ENCODE measurements at places on chromosomes 7 and 10.

GRCh38 chr10:13496164-13496563, 32.6 kb downstream of the BEND7 start:
- H3K4me3 ChIP-seq: no peak overlapping the region
- H3K36me3 ChIP-seq: peaks cover 12% of the 10 kb centered on the region
- no peak for DNase-seq
- H3K27me3 ChIP-seq: peaks cover 6% of the 10 kb centered on the region

DNA sequence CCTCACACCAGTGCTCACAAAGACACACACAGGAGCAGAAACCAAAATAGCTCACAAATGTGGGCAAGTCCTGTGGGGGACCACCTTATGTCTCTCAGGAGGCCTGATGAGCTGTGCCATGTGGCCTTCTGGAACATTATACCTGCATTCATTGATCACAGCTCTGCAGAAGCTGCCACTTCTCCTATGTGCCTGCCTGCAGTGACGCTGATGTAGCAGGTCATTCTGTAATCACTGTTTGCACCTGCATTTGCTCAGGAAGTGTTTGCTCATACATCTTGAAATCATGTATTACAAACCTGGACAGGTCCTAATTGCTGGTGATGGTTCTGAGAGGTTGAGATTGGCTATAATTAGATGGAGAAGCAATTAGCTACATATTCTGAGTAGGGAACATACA, 310.2 kb downstream of the AUTS2 start:
- peaks cover 40% of the 10 kb centered on the region for H3K4me1 ChIP-seq
- H3K27ac ChIP-seq: no peak overlapping the region
- no peak overlapping the region for H3K4me3 ChIP-seq
- peaks cover 12% of the 10 kb centered on the region for H3K36me3 ChIP-seq
- H3K27me3 ChIP-seq: no peaks in the 10 kb centered on the region
- DNase-seq: no peak

- peaks cover 13% of the 10 kb centered on the region for H3K27me3 ChIP-seq
- H3K27ac ChIP-seq: no peak overlapping the region
These were observed 1.2 kb downstream of the AHCYL2 start for GRCh38 chr7:129225931-129226572.

GRCh38 chr7:88104732-88105131, 115.1 kb downstream of the SRI start:
- H3K27ac ChIP-seq: no peak overlapping the region
- peaks cover 6% of the 10 kb centered on the region for H3K4me1 ChIP-seq
- no peak for DNase-seq
- no peak overlapping the region for H3K4me3 ChIP-seq

- no peak overlapping the region for H3K4me3 ChIP-seq
- peaks cover 12% of the 10 kb centered on the region for H3K4me1 ChIP-seq
- DNase-seq: peak; percentile 19
- H3K36me3 ChIP-seq: peaks cover 24% of the 10 kb centered on the region
- no peaks in the 10 kb centered on the region for H3K27me3 ChIP-seq
These were observed 12.5 kb downstream of the ITGB8 start for GRCh38 chr7:20343205-20343604.

DNA sequence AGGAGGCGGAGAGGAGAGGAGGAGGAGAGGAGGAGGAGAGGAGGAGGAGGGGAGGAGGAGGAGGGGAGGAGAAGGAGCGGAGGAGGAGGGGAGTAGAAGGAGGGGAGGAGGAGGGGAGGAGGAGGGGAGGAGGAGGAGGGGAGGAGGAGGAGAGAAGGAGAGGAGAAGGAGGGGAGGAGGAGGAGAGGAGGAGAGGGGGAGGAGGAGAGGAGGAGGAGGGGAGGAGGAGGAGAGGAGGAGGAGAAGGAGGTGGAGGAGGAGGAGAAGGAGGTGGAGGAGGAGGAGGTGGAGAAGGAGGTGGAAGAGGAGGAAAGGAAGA, 15.5 kb upstream of the CRCP start:
- peaks cover 12% of the 10 kb centered on the region for H3K4me1 ChIP-seq
- no peak for DNase-seq
- H3K36me3 ChIP-seq: no peaks in the 10 kb centered on the region
- H3K27ac ChIP-seq: no peak overlapping the region
- H3K27me3 ChIP-seq: no peaks in the 10 kb centered on the region

GRCh38 chr10:63007112-63007511, 126.0 kb upstream of the NRBF2 start:
- H3K27ac ChIP-seq: no peak overlapping the region
- no peak overlapping the region for H3K4me3 ChIP-seq
- no peaks in the 10 kb centered on the region for H3K36me3 ChIP-seq
- H3K4me1 ChIP-seq: no peaks in the 10 kb centered on the region
- DNase-seq: no peak
- H3K27me3 ChIP-seq: peaks cover 6% of the 10 kb centered on the region

DNA sequence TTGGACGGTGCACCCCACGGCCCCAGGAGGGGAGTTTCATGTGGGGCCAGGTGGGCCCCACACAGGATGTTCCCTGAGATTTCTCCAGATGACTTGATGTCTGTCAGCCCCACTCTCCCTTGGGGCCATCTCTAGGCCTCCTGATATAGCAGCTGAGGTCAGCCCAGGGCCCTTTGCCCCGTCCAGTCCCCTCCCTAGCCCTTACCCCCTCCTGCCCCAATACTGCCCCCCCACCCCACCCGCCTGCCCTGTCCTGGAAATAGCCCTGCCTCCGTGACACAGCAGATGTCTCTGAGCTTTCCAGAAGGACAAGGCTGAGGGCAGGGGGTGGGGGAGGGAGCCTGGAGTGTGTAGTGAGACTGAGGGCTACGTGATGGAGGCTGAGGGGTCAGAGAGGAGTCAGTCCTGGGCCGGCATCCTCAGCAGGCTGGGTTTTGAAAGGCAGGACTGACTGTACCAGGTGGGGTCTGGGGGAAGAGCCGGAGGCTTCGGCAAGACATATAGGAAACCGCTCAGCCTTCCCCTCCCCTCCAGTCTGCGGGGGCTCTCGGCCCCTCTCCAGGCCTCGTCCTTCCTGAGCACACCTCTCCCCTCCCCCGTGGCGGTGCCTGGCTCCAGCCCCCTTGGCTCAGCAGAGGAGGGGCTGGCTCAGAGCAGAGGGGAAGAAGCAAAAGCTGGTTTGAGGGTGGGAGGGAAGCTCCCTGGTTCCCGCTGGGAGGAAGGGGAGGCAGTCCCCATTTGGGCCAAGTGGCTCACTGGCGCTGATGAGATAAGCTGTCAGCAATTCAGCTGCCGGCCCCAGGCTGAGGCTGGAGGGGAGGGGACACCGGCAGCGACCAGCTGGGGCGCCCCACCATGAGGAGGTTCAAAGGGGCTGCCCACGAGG, 2.0 kb downstream of the FLNC start:
- peak overlapping the region; percentile 97 for H3K27ac ChIP-seq
- DNase-seq: peak; percentile 68
- H3K36me3 ChIP-seq: no peaks in the 10 kb centered on the region
- peaks cover 63% of the 10 kb centered on the region for H3K4me1 ChIP-seq

GRCh38 chr7:158542651-158543566, 44.7 kb downstream of the PTPRN2 start:
- no peaks in the 10 kb centered on the region for H3K36me3 ChIP-seq
- no peak for DNase-seq
- no peak overlapping the region for H3K4me3 ChIP-seq
- no peak overlapping the region for H3K27ac ChIP-seq
- no peaks in the 10 kb centered on the region for H3K4me1 ChIP-seq
- H3K27me3 ChIP-seq: peaks cover 9% of the 10 kb centered on the region

- H3K36me3 ChIP-seq: peaks cover 8% of the 10 kb centered on the region
- no peaks in the 10 kb centered on the region for H3K4me1 ChIP-seq
- no peak overlapping the region for H3K4me3 ChIP-seq
These were observed 336.8 kb upstream of the IGFBP3 start for GRCh38 chr7:46257761-46258448.

DNA sequence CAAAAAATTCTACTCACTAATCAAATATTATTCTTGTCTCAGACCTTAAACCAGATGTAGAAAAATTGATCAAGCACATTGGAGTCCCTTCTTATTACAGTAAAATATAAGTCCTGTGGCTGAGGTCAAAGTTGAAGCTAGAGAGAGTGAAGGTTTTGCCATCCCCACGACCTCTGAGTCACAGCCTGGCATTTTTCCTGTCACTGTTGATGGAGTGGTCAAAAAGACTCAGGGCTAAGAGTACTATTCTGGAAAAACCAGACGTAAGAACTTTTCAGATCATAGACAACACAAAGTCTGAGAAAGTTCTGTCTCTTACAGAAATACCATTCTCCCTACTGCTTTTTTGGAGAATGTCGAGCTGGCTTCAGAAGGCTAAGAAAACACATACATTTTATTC, 323.7 kb upstream of the ANKRD30A start:
- peak overlapping the region; percentile 92 for H3K27ac ChIP-seq
- no peaks in the 10 kb centered on the region for H3K36me3 ChIP-seq
- DNase-seq: no peak
- no peaks in the 10 kb centered on the region for H3K27me3 ChIP-seq
- H3K4me1 ChIP-seq: peaks cover 29% of the 10 kb centered on the region

GRCh38 chr10:31341552-31341951, 22.5 kb downstream of the ZEB1 start:
- no peaks in the 10 kb centered on the region for H3K36me3 ChIP-seq
- H3K4me3 ChIP-seq: no peak overlapping the region
- H3K27me3 ChIP-seq: no peaks in the 10 kb centered on the region
- DNase-seq: no peak

DNA sequence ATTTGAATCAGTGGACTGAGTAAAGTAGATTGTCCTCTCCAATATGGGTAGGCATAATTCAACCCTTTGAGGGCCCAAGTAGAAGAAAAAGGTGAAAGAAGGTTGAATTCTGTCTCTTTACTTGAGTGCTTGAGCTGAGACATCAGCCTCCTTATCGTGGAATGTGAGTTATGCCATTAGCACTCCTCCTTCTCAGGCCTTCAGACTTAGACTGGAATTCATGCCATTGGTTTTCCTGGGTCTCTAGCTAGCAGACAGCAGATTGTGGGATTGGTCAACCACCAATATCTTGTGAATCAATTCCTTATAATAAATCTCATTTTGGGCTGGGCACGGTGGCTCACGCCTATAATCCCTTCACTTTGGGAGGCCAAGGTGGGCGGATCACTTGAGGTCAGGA, 89.2 kb downstream of the CUL2 start:
- H3K36me3 ChIP-seq: peaks cover 2% of the 10 kb centered on the region
- DNase-seq: no peak
- H3K27ac ChIP-seq: no peak overlapping the region
- peaks cover 3% of the 10 kb centered on the region for H3K27me3 ChIP-seq

Measured in nephron progenitor cell (in vitro differentiated cells).